Hematopoietic multipotent progenitor cell treated with erythropoietin and hydrocortisone succinate and interleukin-3 and kit ligand, for 8 days (in vitro differentiated cells): ENCODE measurements at places on chromosomes 2 and 18.

DNA sequence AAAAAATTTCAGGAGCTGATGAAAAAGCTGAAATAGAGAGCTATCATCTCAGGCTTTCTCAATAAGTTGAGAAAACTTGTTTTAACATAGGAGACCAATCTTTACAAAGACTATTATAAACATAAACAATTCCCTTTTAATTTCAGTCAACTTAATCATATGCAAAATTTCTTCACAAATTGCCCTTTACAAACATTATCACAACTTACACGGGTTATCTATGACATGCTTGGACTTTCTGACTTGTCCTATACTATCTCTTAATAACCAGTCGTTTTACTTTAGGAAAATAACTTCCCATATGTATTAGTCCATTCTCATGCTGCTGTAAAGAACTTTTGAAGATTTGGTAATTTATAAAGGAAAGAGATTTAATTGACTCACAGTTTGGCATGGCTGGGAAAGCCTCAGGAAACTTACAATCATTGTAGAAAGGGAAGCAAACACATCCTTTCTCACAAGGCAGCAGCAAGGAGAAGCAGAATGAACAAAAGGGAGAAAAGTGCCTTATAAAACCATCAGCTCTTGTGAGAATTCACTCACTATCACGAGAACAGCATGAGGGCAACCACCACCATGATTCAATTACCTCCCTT is 1583.7 kb upstream of the CELF4 start:
- DNase-seq: no peak

DNA sequence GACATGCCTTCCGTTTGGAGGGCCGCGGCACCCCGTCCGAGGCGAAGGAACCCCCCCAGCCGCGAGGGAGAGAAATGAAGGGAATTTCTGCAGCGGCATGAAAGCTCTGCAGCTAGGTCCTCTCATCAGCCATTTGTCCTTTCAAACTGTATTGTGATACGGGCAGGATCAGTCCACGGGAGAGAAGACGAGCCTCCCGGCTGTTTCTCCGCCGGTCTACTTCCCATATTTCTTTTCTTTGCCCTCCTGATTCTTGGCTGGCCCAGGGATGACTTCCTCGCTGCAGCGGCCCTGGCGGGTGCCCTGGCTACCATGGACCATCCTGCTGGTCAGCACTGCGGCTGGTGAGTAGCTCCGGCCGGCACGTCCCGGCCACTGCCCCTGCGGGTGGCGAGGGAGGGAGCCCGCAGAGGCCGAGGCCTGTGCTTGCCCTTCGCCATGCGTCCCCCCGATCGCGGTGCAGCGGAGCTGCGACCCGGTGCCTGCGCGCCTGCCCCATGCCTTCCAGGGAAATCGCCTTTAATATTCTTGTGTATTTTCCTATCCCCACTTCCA is 1.2 kb downstream of the BMPR2 start:
- DNase-seq: peak; percentile 34

DNA sequence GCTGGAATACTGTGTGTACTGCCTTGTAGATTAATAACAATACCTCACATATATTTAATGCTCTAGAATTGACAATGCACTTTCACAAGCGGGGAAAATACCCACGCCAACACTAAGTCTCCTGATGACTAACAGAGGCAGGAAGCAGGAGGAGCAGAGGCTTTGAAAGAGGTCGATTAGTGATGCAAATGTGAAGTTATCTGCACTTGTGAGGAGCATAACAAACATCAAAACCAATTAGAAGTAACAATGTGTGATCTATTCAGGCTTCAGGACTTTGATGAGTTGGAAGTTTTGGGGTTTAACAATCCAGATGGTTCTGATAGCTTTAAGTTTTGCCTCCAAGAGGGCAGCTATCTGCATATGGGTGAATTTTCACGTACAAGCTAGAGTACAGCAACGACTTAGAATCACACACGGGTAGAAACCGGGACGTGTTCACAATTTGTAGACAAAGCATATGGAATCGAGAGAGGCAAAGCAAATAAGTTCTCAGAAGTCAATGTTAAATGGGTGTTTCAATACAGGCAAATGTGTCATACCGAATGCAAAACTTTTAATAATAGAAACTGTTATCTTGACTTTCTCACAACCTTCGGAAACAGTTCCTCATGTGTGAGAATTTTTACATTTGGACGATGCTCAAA is 114.5 kb downstream of the METTL8 start:
- no peak for DNase-seq

GRCh38 chr2:14633461-14634181 is 1.1 kb downstream of the LRATD1 start:
- DNase-seq: no peak

GRCh38 chr2:102025016-102025501 is 33.3 kb downstream of the IL1R2 start:
- no peak for DNase-seq

DNA sequence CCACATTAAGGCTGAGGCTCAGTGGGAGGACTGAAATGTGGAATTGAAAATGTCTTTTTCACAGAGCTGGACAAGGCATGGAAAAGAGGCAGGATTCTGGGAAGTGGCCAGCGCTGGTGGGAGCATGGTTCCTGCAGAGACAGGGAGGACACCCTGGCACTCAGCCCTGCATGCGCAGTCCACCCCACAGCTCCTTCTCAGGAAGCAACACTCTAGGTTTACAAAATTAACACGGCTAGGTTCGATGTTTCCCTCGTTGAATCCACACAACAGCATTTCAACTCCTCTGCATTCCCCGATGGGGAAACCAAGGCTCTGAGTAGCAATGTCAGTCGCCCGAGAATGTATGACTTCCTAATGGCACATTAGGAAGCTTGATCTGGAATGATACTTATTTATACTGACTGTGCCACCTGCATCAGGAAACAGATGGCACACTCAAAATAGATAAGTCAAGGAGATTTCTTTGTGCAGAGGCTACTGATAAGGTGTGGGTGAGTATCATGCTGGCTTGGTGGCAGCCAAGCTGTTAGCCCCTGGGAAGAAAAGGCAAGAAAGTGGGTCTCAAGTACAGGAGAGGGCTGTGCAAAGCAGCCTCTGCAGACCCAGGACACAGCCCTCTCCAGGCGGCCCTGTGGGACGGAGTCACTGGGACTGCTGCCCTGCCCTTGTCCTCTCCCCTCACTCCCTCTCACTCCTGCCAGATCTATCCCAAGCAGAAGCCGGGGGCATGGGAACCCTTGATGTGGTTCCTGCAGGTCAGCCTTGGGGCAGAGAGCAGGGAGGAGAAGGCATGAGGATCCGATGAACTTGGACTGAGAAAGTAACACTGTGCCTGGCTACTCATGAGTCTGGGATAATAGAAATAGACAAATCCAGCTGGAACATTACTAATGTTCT is 158.4 kb upstream of the FHL2 start:
- DNase-seq: peak; percentile 11

- no peak for DNase-seq
Measured at GRCh38 chr18:24443870-24444269, 16.6 kb upstream of the HRH4 start.

- no peak for DNase-seq
Measured at GRCh38 chr2:8491296-8492027, 190.4 kb upstream of the ID2 start.

DNA sequence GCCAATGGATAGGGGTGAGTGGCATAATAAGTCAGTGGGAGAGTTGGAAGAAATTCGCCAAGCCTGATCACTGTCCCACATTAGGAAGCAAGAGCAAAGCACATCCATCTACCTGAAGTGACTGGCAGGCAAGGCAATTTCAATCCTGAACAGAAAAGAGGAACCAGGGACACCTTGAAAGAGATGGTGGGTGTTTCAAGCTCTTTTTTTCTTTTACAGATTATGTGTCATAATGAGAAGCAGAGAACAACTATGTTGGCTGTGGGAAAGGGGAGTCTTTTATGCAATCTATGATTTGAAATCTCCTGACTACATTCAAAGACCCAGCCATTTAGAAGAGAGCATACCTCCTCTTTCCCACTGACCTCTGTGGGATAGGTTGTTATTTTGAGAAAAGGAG is 63.5 kb downstream of the TGIF1 start:
- no peak for DNase-seq

DNA sequence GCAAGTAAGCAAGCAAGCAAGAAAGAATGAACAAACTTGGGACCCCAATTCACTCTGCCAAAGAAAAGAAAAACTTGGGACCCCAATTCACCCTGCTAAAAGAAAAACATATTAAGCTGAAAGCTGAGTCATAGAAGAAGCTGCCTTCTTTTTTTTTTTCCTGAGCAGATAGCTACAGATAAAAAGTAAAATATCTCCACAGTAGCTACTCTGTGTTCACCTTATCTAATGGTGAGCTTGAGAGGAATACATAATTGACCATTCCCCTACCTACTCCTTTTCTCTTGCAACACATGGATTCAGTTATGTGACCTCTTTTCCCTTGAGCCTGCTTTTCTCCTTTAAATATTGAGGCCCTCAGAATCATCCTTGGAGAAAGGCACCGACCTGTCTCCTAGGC is 63.0 kb downstream of the MCFD2 start:
- no peak for DNase-seq

- no peak for DNase-seq
Measured at GRCh38 chr18:76445741-76446232, 49.3 kb downstream of the ZNF516 start.

GRCh38 chr2:172415157-172415864 is 12.1 kb upstream of the ITGA6 start:
- no peak for DNase-seq
